ENCODE measurements at places on chromosomes 5 and 9.

DNA sequence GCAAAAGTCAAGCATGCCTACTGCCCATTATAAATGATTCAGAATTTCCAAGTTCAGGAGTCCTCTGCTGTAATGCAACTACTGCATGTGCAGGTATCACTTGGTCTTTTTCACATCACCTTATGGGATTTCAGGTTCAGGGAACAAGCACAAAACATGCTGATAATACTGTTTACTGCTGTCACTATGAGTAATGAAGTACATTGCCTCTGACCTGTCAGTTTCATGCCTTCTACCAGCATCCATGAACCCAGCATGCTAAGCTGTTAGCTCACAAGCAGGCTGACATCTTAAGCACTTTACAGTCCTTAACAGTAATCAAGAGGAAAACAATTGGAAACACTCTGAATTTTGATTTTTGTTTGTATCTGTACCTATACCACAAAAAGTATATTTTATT, 743.8 kb downstream of the CDH12 start:
- DNase-seq, result no peak

- peak; percentile 71 for DNase-seq
These were observed 24.9 kb downstream of the PCDHGC5 start for GRCh38 chr5:141513627-141514329.

DNA sequence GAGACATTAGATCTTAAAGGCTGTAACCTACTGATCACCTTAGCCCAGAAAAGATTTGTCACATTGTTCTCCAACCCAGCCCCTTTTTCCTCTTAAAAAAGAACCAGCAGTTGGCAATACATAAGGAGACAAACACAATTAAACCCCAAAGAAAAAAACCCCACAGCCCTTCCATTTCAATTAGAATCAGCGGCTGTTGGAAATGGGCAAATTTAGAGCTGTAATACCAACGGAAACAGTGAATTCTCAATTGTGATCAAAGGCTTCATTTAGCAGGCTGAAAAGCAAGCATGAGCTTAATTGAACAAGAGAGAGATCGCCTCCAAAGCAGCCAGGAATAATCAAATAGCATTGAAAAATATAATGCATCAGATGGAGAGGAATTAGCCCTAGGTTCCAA, 153.6 kb downstream of the FAM114A2 start:
- DNase-seq, result no peak

GRCh38 chr5:82018462-82018861, 46.6 kb downstream of the ATG10 start:
- no peak for DNase-seq

- no peak for DNase-seq
These were observed 1.0 kb upstream of the MEF2C start for GRCh38 chr5:88883836-88884607.

DNA sequence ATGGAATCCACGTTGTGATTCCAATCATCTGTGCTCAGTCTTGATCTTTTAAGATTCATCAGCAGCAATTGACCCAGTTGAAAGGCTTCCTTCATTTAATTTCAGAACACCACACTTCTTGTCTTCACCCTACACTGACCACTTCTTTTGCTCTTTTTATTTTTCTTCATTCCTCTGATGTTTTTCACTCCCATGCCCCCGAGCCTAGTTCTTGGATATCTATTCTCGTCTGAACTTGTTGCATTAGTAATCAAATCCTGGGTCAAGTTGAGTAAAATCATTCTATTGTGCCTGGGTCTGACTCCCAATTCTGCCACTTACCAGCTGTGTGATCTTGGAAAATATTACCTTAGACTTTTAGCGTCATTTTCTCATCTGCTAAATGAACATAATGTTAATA, 356.5 kb downstream of the CDH12 start:
- no peak for DNase-seq

GRCh38 chr5:142235050-142235797, 89.6 kb downstream of the SPRY4 start:
- DNase-seq, result peak; percentile 32

DNA sequence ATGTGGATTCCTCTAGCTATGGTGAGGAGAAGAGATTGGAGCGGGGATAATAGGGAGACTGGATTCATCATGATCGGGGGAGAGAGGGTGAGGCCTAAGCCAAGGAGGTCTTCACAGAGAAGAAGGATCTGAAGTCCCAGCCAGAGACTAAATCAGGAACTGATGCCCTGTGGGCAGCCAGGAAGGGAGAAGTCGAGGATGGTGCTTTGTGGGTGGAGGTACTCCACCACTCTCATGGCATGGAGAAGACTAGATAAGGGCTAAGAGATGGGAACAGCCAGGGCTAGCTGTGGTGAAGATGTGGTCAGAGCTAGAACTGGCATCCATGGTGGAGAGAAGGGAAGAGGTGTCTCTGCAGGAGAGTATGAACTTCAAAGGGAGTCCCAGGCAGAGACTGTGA, 3.0 kb upstream of the RGS14 start:
- no peak for DNase-seq

DNA sequence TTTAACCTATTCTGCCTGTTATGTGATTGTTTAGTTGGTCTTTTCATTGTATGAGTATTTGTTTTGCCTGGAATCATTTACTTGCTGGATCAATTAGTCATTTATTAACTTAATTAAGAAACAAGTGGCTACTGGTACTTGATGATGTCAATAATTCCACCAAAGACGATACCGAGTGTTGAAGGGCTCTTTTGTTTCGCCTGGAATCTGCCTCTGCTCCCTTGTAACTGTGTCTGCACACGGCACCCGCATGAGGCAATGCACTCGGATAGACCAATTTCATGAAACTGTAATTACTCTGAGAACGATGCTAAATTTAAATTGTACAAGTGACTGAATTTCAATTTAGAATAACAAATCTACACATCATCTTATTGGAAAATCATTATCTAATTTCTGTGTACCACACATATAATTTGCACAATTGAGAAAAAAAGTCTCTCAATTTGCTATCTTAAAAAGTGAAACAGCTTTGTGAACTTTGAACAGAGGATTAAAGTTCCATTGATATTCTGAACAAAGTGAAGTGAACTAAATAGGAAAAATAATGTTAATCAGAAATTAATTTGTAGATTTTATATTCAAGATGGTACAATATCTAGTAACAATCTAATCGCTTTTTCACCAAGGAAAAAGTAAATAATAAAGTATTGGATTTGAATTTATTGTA, 143.2 kb downstream of the CTNND2 start:
- no peak for DNase-seq

DNA sequence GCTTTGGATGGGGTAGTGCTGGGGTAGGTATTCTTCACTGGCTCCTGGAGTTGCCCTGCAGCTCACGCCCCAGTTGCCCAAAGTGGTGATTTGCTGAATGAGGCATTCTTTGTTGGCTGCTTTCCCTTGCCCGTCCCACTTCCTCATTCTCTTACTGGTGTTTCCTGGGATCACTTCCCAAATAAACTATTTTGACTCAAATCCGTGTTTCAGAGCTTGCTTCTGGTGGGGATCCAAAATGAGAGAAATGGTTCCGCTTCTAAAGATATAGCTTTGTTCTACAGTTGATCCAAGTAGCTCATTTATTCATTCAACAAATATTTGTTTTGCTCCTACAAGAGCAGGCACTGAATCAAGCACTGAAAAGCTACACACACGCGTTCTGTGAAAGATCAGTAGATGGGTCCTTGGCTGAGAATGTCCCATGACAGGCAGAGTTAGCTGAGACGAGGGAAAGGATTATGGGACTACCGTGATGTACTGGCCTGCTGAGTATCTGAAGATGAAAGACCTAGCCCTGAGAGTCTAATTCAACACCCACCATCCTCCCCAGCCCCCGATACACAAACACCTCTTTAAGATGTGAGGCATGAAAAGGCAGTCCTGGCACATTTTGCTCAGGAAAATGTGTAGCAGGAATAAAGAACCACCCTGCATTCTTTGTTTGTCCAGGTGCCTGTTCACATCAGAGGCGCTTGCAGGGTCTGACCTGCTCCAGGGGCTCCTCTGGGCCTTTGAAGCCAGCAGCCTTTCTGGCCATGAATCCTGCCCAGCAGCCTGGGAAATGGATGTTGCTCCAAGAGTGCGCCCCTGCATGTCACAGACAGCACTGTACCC, 143.1 kb upstream of the RANBP3L start:
- DNase-seq, result no peak

GRCh38 chr5:107687937-107688336, 17.2 kb upstream of the EFNA5 start:
- no peak for DNase-seq

- no peak for DNase-seq
These were observed 61.8 kb upstream of the TRPM3 start for GRCh38 chr9:71183251-71183650.

DNA sequence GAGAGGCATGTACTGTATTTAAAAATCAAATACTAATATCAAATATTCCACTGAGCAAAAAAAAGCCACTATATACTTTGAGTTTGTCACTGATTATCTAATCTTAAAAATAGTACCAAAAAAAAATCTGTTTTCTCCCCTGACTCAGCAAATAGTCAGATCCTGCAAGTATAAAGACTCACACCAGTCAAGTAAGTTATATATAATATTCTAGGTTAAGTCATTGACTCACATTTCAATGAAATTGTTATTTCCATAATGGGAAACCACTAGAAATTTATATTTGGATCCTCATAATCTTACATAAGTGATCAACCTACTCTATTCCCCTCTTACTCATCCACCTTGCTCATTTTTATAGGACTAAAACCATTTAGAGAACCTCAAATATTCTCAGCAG, 447.2 kb upstream of the MEF2C start:
- no peak for DNase-seq

GRCh38 chr9:90025816-90026215, 421.0 kb downstream of the GADD45G start:
- no peak for DNase-seq

DNA sequence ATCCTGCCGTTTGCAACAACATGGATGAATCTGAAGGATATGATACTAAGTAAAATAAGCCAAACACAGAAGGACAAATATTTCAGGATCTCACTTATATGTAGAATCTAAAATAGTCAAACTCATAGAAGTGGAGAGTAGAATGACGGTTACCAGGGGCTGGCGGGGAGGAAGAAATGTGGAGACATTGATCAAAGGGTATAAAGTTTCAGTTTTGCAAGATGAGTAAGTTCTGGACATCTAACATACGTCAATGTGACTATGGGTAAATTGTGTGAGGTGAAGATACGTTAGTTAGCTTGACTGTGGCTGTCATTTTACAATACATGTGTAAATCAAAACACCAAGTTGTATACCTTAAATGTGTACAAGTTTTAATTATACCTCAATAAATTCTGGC, 200.3 kb downstream of the SNX18 start:
- DNase-seq, result no peak

DNA sequence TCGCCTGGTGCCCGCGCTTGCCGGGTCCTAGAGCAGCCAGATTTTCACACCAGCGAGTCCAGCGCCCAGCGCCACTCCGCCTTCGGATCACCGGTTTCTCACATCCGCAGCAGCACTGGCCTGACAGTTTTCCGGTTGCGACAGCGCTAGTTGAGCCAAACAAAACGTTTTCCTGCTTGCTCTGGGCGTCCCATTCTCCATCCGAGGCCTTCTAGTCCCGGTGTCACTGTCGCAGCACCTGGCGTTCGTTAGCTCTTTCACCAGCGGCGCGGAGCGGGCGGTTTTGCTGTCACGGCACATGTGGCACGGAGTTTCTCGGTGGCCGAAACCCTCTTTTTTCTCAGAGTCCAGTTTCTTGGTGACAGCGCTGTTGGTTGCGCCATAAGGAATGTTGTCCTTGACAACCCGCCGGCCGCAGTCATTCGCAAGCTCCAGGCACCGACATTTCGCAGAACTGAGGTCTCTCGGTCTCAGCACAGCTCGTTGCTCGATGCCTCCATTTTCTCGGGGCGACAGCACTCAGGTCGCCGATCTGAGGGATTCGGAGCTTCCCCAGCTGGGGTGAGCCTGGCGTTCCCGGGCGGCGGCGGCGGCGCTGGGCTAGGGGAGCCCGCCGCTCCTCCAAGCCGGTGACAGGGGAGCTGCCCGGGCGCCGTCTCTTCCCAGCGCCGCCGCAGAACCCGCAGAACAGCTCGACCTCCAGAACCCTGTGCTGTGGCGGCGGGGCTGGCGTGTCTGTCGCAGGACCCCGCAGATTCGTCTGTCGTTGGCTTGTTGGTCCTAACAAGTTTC, 47.8 kb downstream of the ANXA2R start:
- peak; percentile 62 for DNase-seq

- no peak for DNase-seq
These were observed 151.1 kb downstream of the DOCK2 start for GRCh38 chr5:169788168-169788567.

DNA sequence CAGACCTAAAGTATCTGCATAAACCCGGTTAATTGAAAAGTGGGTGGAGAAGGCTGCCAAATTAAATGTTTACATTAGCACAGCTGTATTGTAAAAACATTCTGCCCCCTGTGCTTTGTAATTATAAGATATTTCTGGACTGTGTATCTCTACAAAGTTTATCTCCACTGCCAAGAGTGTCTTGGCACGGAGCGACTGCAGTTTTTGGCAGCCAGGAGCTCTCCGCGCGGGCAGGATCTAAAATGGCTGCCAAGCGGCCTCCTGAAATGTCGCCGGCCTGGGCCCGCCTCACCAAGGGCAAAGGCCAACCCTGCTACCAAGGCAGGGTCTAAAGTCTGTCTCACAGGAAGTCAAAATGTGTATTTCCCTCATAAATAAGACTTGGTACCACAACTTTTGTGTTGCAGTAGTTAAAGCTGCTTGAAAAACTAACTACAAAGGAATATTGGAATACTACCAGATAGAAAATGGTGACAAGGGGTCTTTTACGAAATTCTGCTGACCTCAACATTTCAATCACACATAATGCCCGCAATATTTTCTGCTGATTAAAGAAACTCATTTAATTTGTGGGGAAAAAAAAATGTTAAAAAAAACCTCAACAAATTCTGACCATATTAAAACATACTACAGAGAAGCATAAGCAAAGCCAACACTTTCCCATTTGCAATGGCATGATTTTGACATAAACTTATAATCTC, 110.4 kb downstream of the NFIB start:
- DNase-seq, result no peak

- no peak for DNase-seq
These were observed 9.6 kb upstream of the TOR4A start for GRCh38 chr9:137267933-137268355.

DNA sequence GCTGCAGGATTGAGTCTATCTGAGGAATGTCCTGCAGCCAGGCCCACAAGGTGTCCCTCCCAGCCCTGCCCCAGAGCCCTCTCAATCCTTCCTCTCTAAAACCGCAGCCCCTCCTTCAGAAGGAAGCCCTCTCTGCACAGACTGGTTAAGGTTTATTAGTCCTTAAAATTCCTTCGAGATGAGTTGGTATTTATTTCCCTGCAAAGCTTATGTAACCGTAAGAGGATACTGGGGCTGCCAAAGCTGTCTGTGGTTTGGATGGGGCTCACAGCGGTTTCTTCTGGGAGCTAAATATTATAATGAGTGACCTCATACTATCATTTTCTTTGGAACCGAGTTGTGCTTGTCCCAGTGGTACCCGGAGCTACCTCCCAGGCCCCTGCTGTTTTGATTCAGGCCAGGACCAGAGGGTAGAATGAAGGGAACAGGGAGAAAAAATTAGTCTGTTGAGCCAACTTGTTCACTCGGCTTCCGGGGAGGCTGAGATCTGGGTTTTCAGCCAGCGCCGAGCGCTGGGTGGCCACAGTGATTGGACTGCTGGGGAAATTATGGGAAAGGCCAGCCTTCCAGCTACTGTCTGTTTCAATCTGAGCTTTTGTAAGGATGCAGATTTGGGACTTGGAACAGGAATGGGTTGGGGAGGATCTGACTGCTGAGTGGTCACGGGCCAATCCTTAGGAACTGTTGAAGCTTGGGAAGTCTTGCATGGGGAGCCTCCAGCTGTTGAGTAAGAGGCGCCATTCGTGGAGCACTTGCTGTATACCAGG, 107.5 kb downstream of the NDFIP1 start:
- no peak for DNase-seq
